ENCODE measurements at places on chromosomes 3 and 15.

GRCh38 chr3:9340472-9340902 is 22.4 kb upstream of the THUMPD3 start:
- no peak for DNase-seq

DNA sequence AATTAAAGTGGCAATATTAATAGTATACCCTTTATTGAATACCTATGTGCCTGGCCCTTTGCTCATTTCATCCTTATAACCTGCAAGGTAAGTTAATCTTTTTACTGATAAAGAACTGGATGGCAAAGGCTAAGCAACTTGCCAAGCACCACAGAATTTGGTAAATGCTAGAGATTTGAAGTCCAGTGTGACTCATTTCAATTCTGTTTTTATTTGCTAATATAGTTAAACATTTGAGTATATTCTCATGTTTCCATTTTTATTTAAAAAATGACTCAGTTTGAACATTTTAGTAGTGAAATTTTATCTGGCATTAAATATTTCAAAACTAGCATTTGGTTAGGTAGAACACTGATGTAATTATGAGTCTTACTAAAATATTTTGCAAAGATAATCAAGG is 11.3 kb downstream of the PFN2 start:
- no peak for DNase-seq

- DNase-seq: peak; percentile 47
These were observed 93.1 kb downstream of the FRMD5 start for GRCh38 chr15:44101944-44102343.

- DNase-seq: no peak
These were observed 93.1 kb upstream of the ZBED2 start for GRCh38 chr3:111688190-111688800.

- DNase-seq: no peak
These were observed 156.2 kb downstream of the MEGF11 start for GRCh38 chr15:66097151-66098021.

DNA sequence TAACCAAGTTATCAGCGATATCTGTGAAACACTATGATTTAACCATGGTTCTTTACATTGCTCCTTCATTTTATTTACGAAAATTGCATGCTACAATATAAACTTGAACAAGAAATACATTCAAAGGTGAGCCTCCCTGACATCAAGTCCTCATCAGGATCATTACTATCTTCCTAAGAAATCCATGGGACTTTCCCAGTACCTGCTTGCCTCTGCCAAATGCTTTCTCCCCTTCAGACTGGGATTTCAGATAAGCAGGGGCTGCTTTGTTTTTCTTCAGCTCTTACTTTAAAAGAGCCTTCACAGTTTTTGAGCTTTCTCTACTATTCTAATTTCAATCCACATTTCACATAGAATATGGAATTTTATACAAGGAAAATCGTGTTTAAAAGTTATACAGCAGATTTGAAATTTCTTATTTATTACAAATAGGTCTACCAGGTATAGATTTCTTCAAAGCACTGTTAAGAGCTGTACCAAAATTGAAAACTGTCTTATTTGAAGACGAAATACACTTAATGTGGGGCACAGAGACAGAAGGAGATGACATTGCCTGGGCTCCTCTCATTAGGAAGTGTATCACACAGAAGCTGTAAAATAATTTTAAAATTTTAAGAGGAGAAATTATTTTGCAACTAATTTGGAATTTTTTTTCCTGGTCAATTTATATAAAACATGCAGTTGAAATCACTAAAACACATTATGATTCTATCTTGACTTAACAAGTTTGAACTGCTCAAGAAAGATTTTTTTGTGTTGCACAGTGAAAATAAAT is 615.0 kb upstream of the AGTR1 start:
- no peak for DNase-seq

DNA sequence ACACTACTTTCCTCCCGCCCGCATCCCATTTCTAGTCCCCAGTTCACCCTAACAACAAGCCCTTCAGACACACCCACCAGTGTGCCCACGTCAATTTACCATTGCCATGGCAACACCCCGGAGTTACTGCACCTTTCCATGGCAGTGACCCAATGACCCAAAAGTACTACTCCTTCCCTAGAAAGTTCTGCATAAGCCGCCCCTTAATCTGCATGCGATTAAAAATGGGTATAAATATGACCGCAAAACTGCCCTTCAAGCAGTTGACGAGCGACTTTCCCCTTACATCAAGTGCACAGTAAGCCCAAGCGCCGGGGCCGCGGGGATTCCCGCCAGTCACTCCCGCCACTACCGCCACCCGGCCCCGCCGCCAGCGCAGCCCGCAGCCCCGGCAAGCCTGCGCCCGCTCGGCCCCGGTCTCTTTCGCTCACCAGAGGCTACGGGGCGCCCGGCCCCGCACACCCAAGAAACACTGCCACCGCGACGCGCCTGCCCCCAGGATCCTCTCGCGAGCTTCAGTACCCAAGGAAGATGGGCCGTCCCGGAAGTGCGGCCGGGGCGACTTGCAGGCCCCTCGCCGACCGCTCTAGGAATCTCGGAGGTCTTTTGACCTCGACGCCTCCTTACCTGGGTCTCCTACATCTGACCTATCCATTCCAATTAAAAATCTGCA is 27.2 kb upstream of the ZNF502 start:
- DNase-seq: peak; percentile 55

- DNase-seq: no peak
These were observed 579 bp upstream of the UBE3A start for GRCh38 chr15:25439369-25439836.

GRCh38 chr3:184472723-184473428 is 88.7 kb upstream of the EPHB3 start:
- no peak for DNase-seq

DNA sequence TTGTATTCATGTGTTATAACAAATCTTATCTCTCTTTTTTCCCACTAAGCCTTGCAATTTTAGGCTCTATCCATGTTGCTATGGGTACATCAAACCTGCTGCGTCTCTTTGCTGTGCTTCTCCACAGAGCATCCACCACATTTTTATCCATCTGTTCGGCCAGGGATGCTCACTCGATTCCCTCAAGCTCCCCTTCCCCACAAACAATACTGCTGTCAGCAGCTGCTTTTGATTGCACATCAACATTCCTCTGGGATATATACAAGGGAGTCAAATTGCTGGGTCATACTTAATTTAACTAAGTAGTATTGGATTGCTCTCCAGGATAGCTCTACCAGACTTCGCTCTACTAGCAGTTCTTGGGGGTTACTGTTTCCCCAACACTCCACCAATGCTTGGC is 36.8 kb downstream of the TMEM108 start:
- no peak for DNase-seq

Measured in retinal pigment epithelial cell (primary cell).